Upper lobe of right lung (tissue), 1 donor: ENCODE measurements at places on chromosomes 11 and 22. TPM values are rescaled to one million over a fixed set of nuclear protein-coding genes. Genes with fewer than 3 reads are reported as not detected.

Gene HEPN1
- not detected for total RNA-seq

Gene OSBPL5
- 52.6 TPM for total RNA-seq

Gene SERPIND1
- 0.58 TPM for total RNA-seq

Gene DEUP1
- total RNA-seq = not detected

Gene SPA17
- 4.8 TPM for total RNA-seq

Gene RASSF10
- total RNA-seq = 4.8 TPM

Gene NAALAD2
- 2.6 TPM for total RNA-seq

Gene TRIOBP
- total RNA-seq = 85.0 TPM

Gene SMIM35
- total RNA-seq = not detected

Gene C11orf87
- 0.35 TPM for total RNA-seq

Gene PICK1
- total RNA-seq = 31.8 TPM

Gene SHISAL1
- total RNA-seq = 1.0 TPM

Gene CARD16
- 74.0 TPM for total RNA-seq

Gene HPX
- total RNA-seq = 1.4 TPM

Gene TSGA10IP
- not detected for total RNA-seq
